ENCODE measurements at places on chromosomes 4 and X.

DNA sequence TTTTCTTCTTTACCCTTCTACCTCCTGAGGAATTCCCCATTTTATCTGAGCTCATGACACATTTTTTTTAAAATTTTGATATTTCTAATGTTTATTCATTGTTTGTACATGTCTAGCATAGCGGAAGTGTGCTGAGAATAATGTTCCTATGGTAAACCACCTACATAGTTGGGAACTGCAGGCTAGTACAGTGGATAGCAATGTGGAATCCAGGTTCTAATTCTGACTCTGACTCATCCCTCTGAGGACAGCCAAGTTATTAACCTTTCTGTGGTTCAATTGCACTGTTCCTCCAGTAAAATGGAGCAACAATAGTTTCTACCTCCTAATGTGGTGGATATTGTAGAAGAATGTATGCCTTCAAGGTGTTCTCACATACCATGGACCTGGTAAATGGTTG, 20.6 kb upstream of the APELA start:
- no peak for DNase-seq

DNA sequence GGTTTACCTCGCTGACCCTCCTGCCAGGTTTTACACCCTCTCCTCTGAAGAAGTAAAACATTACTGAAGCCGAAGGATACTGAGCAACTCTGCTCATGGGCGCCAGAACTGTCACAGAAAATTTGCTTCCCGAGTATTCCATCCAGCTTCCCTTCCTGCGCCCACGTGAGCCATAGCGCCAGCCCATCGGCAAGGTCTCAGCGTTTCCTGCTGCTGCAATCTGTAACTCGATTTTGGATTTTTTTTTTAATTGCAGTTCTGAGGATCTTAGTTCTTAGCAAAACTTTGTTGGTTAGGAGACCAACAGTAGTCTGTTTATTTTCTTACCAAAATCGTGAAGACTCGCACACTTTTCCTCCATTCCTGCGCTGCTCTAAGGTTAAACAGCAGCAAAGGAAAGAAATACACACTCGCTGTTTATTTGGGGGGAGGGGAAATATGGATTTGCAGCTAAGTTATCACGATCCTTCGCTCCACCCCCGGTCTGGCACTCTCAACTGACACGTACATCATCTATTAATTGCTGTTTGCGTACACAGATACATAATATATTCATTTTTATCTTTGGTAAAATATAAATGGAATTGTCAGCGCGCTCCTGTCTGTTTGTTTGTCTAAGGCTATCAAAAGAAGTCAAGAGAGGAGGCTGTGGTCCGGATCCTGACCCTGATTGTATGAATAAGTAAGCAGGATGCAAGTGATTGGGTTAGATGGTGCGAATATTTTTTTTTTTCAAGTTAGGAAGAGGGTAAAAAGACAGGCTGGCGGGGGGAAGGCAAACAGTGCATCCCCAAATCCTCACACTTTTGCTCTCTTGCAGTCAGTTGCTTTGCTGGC, at the start of gene TLL1:
Gene TLL1, plus strand, starts transcription at position 777 of the 837 bp plus-strand sequence. CDS start 668 bp downstream, outside the sequence.
- peak; percentile 31 for DNase-seq

- peak; percentile 3 for DNase-seq
Observed at GRCh38 chr4:17577665-17578481, 875 bp downstream of the LAP3 start.

GRCh38 chr4:889516-889915, 42.6 kb downstream of the GAK start:
- DNase-seq, result no peak

DNA sequence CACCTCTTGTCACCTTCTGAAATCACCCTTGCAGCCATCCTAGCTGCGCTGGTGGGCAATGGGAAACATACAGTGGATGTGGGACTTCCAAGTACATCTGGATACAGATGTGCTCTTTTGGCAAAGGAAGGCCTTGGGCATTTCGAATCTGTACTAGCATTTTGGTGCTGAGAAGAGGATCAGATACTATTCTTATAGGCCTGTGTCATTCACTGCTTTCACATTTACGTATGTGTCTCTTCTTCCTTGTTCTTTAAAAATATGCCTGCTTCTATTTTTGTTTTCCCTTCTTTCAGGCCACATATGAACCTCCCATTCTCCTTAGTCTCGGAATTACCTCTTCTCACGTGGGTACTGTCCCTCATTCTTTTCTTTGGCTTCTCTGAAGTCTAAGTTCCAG, 53.1 kb downstream of the EFNB1 start:
- no peak for DNase-seq

All from NCI-H510A treated with DMSO at 0.1 percent for 48 hours (cell line).